ENCODE measurements at places on chromosomes 12 and 14.

- DNase-seq: no peak
Measured at GRCh38 chr14:64745511-64746091, 41.4 kb downstream of the PLEKHG3 start.

GRCh38 chr12:59007620-59008019 is 87.3 kb upstream of the LRIG3 start:
- DNase-seq: no peak

- no peak for DNase-seq
Measured at GRCh38 chr12:68370006-68370590, 37.9 kb upstream of the MDM1 start.

- DNase-seq: no peak
Measured at GRCh38 chr14:30994681-30995620, 30.5 kb upstream of the AP4S1 start.

- DNase-seq: no peak
Measured at GRCh38 chr14:71628433-71628832, 303.8 kb upstream of the RGS6 start.

DNA sequence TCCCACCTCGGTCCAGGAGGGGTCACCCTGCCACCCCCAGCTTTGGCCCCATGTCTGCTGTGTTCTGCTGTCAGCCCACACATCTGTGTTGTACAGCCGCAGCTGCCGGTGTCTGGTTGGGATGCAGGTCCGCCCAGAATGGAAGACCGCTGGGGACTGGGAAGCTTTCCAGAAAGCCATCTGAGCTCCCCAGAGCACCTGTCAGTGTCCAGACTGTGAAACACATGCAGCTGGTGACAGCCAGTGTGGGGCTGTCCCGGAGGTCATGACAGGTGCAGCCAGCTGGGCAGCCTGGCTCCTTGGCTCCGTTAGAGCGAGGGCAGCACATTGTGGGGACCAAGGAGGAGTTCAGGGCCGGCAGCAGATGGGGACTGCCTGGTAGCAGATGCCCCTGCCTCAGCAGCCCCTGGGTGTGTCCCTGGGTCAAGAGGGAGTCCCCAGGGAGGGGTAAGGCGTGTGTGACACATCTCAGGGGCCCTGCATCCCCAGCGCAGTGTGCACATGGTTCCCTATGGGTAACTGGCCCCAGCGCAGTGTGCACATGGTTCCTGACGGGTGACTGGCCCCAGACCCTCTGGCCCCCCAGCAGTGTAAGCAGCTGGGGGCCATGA is 16.4 kb downstream of the CEP170B start:
- no peak for DNase-seq

DNA sequence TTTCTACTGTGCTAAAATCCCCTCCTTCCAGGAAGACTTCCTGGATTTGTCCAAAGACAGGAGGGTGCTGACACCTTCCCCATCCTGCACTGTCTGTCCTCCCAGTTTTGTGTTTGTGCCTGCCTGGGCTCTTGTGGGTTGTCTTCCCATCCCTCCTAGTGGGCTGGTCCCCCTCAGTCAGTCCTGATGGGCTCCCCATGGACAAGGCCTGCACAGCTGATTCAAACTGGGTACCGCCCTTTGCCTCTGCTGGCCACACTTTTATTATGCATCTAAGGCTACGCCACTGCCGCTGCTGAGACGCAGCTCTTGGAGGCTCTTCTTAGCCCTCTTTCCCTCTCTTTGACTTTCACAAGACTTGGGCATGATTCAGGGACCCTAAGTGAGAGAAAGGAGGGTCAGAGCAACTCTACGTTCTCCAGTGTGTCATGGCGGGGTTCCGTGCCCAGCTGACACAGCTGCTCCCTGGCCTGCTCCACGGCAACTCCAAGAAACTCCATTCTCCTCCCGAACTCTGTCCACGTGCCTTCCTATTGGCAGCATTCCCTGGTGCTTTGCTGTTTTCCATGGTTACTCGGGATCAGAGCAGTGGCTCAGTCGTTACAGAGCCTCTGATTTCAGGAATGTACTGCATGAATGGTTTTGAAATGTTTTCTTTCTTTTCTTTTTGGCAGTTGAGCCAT is 3.8 kb upstream of the KRT85 start:
- no peak for DNase-seq

DNA sequence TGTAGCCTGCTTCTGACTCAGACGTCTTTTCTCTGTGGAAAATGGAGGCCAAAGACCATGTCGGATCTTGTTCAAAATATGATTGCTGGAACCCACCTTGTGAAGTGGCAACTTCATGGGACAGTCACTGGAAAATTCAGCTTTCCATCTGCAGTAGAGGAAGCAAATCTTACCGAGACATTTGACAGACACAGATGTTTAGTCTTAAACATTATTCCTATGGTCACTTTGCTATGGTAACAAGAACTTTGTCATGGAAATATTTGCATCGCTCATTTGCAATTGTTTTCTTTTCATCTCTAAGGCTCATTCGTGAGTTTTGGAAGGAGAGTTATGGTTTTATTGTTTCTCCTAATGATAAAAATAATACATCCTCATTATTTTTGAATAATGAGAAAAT is 98.3 kb upstream of the HIF1A start:
- no peak for DNase-seq

- no peak for DNase-seq
Measured at GRCh38 chr12:116529048-116529447, 30.1 kb upstream of the MAP1LC3B2 start.

DNA sequence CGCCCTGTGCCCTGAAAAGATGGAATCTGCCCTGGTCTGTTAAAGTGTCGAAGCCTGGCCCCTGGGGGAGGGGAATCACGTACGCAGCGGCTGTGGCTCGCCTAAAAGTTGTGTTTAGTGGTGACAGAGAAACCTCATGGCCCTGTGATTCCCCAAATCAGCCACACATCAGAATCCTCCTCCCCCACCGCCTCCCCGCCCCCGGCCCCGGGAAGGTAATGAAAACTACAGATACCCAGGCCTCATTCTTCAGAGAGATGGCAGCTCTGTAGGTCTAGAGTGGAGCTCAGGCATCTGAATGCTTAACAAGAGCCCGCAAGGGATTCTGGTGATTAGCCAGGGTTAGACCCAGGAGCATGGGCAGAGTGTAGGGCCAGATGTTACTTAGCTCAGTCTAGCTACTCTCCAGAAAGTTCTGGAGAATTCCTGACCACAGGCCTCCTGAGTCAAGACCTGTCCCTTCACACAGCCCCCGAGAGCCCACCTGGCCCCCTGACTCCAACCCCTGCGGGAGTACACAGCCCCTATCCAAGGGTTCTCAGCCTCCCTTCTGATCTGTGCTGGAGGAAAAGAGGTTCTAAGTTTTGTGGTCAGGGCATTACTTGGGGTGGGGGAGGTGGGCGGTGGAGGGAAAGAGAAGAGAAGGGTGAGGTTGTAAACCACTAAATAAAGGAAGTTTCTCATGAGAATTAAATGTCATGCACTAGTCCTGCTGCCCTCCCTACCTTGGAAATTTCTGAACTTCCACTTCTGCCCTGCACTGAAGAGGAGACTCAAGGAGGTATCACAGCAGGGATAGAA is 114.8 kb downstream of the PLXNC1 start:
- no peak for DNase-seq

DNA sequence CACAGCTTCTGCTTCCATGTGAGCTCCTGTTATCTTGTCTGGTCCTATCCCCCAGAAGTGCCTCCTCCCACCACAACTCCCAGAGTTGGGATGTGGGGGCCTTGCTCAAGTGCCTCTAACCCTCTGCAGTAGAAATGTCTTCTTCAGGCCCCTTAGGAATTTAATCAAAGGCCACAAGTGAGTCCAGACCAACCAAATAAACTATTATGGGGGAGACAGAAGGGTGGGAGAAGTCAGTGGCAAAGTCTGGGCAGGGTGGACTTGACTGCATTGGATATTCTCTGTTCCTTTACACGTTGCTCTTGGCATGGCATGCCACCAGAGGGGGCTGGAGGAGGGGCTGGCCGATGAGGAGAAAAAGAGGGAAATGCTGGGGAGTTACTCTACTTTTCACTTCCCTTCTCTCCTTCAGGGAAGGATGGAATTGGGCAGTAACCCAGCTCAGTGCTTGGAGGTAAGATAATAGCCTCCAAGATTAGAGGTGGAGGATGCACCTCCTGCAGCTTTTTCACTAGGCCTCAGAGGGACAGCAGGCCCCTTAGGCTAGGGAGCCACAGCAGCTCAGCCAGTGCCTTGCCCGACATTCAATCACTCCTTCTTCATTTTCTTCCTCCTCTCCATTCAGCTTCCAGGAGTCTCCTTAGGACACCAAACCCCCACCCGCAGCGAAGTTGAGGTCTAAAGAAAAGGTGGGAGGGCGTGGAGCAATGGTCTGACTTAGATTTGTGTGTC is 1.2 kb upstream of the AP1G2 start:
- no peak for DNase-seq

Data from cortex of kidney (tissue), 1 donor.